ENCODE measurements at places on chromosomes 2 and 18.

- DNase-seq = peak; percentile 71
Observed at GRCh38 chr2:230905448-230906421, 19.3 kb downstream of the GPR55 start.

DNA sequence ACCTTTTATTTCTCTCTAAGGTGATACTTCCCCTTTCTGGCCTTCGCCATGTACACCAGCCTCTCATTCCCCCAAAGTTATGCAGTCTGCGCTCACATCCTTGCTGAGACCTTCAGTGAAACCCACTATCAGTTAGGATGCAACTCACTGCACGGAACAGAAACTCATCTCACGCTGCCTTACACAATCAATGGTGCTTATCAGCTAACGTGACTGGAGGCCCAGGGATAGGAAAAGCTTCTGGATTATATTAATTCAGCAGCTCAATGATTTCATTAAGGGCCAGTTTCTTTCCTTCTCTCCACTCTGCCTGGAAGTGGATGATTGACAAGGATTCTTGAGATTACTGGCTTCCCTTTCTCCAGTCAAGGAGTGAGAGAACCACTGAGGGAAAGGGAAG is 44.8 kb downstream of the CDH2 start:
- no peak for DNase-seq

DNA sequence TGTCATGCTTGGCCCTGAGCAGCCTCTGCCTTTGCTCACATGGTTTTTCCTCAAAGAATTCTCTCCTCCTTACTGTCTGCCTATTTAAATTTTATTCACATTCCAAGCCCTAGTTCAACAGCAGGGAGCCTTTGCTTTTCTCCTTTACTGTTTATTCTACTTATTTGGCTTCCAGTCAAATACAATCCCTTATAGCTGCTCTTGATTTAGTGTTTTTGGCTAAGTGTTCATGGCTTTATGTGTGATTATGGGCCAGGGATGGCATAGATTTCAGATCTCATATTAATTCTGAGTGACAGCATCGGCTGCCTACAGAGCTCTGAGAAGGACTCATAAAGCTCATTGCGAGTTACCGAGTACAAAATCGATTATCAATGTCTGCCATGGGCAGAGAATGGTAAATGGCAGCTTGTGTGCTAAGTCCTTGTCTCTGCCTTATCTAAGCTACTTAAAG is 106.7 kb downstream of the METTL8 start:
- no peak for DNase-seq

DNA sequence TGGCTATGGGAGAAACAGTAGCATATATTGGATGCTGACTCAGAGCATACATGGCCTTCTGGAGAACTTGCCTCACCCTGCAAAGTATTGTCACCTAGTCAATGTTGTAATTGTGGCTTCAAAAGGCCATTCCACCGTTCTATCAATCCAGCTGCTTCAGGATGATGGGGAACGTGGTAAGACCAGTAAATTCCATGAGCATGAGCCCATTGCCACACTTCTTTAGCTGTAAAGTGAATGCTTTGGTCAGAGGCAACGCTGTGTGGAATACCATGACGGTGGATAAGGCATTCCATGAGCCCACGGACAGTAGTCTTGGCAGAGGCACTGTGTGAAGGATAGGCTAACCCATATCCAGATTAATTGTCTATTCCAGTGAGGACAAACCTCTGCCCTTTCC is 1300.1 kb upstream of the ACVR2A start:
- no peak for DNase-seq

- DNase-seq = no peak
Observed at GRCh38 chr2:156182132-156182531, 150.4 kb downstream of the NR4A2 start.

- DNase-seq = no peak
Observed at GRCh38 chr2:119914266-119914665, 98.6 kb upstream of the EPB41L5 start.

DNA sequence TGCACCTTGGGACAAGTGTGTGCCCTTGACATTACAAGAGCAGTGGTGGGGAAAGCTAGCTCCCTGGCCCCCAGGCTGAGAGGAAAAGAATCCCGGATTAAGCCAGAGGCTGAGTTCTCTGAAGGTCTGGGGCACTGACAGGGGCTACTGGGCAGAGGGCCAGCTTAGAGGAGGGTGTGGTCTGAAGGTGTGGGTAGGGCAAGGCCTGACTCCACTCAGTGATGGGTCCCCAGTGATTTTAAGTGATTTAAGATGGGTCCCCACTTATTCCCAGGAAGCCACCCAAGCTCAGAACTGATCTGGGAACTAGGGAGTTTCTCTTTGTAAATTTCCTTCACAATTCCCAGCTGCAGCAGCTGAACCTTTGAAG is 8.8 kb downstream of the TMEM37 start:
- no peak for DNase-seq
